ENCODE measurements at places on chromosomes 7 and 10. TPM values are rescaled to one million over a fixed set of nuclear protein-coding genes. Genes with fewer than 3 reads are reported as not detected.

The SHH gene
- under 0.01 TPM for total RNA-seq

The CDCA7L gene
- 18.9 TPM for total RNA-seq

The SPOCK2 gene
- 3.7 TPM for total RNA-seq

The ZNF425 gene
- total RNA-seq = 3.4 TPM

The GBX1 gene
- 0.44 TPM for total RNA-seq

- peaks cover 5% of the 10 kb centered on the region for H3K4me1 ChIP-seq
- H3K4me3 ChIP-seq = no peak overlapping the region
- no peaks in the 10 kb centered on the region for H3K27me3 ChIP-seq
- H3K27ac ChIP-seq = no peak overlapping the region
- no peak for DNase-seq
These were observed 11.6 kb downstream of the CRPPA start for GRCh38 chr7:16409777-16410176.

DNA sequence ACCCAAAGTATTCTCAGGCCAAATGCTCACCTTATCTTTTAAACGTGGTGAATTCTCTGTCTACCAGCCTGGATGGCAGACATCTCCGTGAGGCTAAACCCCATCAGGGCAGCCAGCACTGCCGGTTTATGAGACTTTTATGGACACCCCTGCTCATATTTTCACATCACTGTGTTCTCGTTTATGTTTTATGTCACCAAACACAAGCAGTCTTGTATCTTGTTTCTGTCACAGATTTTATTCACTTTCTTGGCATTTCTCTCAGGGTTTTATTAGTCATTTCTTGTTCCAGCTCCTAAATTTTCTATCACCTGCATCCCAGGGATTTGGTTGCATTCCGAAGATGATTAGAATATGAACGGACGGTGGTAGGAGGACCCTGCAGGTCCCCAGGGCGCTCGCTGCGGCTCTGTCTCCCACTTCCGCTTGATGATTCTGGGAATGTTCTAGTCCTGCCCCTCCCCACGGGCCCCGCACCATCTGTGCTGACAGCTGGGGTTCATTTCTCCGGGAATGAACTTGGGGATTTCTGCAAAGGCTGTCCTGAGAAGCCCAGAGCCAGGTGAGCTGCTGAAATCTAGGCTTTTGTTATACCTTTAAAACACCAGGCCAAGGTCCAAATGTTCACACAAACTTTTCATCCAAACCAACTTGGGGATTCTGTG is 217.6 kb downstream of the GFRA1 start:
- peak; percentile 76 for DNase-seq
- H3K4me1 ChIP-seq = peaks cover 45% of the 10 kb centered on the region
- no peaks in the 10 kb centered on the region for H3K36me3 ChIP-seq
- no peaks in the 10 kb centered on the region for H3K27me3 ChIP-seq

DNA sequence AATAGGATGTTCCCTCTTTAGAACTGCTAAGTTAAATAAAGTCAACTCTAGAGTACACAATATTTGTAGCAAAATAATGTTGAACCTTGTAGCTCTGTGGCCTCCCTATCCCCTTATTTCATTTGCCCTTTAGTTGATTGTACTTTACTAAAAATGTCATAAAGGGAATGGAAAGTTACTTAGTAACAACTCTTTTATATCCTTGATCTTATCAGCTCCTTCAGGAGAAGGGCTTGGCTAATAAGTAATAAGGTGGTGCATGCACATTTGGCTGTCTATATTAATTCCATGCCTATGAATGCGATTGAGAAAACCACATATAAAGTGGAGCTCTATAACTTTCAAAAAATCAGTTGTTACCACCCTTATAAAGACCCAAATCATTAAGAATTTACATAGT is 41.5 kb upstream of the GATA3 start:
- peaks cover 22% of the 10 kb centered on the region for H3K36me3 ChIP-seq
- no peak for DNase-seq
- H3K27me3 ChIP-seq = no peaks in the 10 kb centered on the region
- no peak overlapping the region for H3K4me3 ChIP-seq
- H3K27ac ChIP-seq = no peak overlapping the region

DNA sequence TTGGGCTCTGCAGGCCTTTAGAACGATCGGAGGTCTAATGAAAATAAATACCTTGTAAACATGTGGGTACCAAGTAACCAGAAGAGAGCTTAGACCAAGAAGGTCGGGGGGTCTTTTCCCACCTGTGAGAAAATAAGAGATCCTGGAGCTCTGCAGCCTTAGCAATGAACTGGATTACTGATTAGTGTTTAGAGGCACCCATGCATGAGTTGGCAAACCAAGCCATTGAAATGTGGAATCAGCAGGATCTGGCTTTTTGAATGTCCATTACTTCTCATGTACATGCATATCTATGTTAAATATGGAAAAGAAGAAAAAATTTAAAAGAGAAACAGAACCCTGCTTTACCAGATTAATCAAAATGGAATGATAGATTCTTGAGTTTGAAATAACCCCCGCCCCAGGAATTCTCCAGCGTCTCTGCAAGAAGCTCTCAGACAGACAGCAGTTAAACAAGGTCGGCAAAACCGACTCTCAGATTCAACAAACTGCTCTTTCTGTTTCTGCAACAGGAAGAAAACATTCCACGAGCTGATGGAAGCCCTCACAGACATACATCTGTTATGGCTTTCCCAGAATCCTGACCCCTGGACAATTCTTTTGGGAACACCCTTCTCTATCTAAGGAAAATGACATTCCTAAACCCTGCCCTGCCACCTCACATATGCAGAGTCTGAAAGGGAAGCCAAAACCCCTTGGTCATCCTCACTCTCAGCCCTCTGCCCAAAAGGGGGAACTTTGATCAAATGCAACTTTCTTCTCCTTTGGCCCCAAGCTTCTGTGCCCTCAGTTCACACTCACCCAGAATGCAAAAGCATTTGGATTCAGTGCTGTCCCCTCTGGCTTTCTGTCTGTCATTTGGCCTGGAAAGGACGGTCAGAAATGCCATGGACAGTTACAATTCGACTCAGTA is 78.7 kb upstream of the EN2 start:
- no peak overlapping the region for H3K4me3 ChIP-seq
- H3K36me3 ChIP-seq = no peaks in the 10 kb centered on the region
- H3K4me1 ChIP-seq = peaks cover 29% of the 10 kb centered on the region
- no peak overlapping the region for H3K27ac ChIP-seq

GRCh38 chr7:94482796-94483195 is 26.8 kb upstream of the CASD1 start:
- H3K36me3 ChIP-seq = no peaks in the 10 kb centered on the region
- H3K27me3 ChIP-seq = no peaks in the 10 kb centered on the region
- DNase-seq = no peak
- H3K4me1 ChIP-seq = no peaks in the 10 kb centered on the region
- H3K4me3 ChIP-seq = no peak overlapping the region
- H3K27ac ChIP-seq = no peak overlapping the region

- no peaks in the 10 kb centered on the region for H3K4me1 ChIP-seq
- no peak for DNase-seq
- no peak overlapping the region for H3K4me3 ChIP-seq
- no peaks in the 10 kb centered on the region for H3K27me3 ChIP-seq
- H3K36me3 ChIP-seq = peaks cover 25% of the 10 kb centered on the region
These were observed 80.9 kb upstream of the ATP6V0A4 start for GRCh38 chr7:138878856-138879255.

DNA sequence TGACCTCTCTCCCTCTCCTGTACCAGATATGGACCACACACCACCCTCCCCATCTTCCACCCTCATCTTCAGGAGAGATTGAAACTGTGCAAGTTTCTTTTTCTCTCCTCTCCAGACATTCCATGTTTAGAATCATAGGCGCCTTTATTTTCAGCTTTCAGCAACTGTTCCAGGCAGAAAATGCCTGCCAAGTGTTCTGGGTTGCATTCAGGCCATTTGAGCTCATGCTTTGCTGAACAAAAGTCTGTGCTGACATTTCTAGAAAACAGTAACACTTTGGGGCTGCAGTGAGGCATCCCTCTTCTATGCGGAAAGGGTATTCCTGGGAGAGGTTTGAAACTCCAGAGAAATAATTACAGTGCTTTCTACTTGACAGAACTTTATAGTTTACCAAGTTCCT is 361.7 kb downstream of the GPAM start:
- H3K4me3 ChIP-seq = no peak overlapping the region
- no peaks in the 10 kb centered on the region for H3K36me3 ChIP-seq
- H3K27ac ChIP-seq = no peak overlapping the region
- DNase-seq = peak; percentile 72
- no peaks in the 10 kb centered on the region for H3K4me1 ChIP-seq

GRCh38 chr10:128633864-128634540 is 507.8 kb upstream of the MKI67 start:
- H3K36me3 ChIP-seq = no peaks in the 10 kb centered on the region
- peaks cover 11% of the 10 kb centered on the region for H3K4me1 ChIP-seq
- H3K4me3 ChIP-seq = no peak overlapping the region
- DNase-seq = peak; percentile 89

- peaks cover 9% of the 10 kb centered on the region for H3K27me3 ChIP-seq
- H3K36me3 ChIP-seq = no peaks in the 10 kb centered on the region
- H3K4me1 ChIP-seq = peaks cover 6% of the 10 kb centered on the region
These were observed 269.8 kb downstream of the ADARB2 start for GRCh38 chr10:1467334-1468076.

- no peak overlapping the region for H3K4me3 ChIP-seq
- no peak overlapping the region for H3K27ac ChIP-seq
- peak; percentile 57 for DNase-seq
- H3K36me3 ChIP-seq = no peaks in the 10 kb centered on the region
- H3K27me3 ChIP-seq = peaks cover 58% of the 10 kb centered on the region
These were observed 11.1 kb upstream of the CRTAC1 start for GRCh38 chr10:98041352-98042043.

DNA sequence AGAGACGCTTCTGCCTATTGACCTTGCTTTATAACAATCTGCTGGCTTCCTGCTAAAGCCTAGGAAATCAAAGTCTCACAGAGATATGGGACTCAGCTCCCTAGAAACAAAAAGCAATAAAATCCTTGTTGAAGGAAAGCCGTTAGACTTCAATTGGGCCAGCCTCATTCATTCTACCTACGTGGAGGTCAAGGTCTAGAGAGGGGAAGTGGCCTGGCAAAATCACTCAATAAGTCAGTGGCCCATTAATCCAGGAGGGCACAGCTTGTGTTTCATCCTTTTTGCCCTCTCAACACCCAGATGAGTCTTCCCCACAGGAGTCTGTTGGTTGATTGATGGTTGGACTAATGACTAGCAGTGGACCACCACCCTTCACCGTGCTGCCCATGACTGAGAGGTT is 40.5 kb upstream of the ACSL5 start:
- H3K27ac ChIP-seq = no peak overlapping the region
- no peaks in the 10 kb centered on the region for H3K4me1 ChIP-seq

GRCh38 chr7:2515424-2516193 is 4.0 kb upstream of the LFNG start:
- no peaks in the 10 kb centered on the region for H3K36me3 ChIP-seq
- H3K27ac ChIP-seq = peak overlapping the region; percentile 59
- peaks cover 11% of the 10 kb centered on the region for H3K27me3 ChIP-seq
- no peak overlapping the region for H3K4me3 ChIP-seq
- peaks cover 90% of the 10 kb centered on the region for H3K4me1 ChIP-seq

DNA sequence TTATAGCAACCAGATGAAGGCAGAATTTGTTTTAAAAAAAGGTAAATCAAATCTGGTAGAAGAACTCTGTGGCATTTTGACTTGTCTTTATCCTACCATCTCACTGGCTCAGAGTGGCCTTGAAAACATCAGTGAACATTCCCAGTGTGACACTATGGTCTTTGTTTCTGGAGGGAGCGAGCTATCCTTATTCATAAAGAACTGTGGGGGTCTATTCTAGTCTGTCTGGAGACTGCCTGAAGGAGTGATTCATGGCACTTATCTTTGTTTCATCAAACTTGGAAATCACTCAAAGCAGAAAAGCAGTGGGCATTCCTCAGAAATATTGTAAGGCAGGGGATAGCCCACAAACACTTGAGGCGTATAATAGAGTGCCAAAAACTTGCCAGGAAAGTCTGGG is 719.1 kb downstream of the PCDH15 start:
- H3K36me3 ChIP-seq = no peaks in the 10 kb centered on the region
- no peaks in the 10 kb centered on the region for H3K4me1 ChIP-seq
- H3K27me3 ChIP-seq = no peaks in the 10 kb centered on the region
- H3K4me3 ChIP-seq = no peak overlapping the region

DNA sequence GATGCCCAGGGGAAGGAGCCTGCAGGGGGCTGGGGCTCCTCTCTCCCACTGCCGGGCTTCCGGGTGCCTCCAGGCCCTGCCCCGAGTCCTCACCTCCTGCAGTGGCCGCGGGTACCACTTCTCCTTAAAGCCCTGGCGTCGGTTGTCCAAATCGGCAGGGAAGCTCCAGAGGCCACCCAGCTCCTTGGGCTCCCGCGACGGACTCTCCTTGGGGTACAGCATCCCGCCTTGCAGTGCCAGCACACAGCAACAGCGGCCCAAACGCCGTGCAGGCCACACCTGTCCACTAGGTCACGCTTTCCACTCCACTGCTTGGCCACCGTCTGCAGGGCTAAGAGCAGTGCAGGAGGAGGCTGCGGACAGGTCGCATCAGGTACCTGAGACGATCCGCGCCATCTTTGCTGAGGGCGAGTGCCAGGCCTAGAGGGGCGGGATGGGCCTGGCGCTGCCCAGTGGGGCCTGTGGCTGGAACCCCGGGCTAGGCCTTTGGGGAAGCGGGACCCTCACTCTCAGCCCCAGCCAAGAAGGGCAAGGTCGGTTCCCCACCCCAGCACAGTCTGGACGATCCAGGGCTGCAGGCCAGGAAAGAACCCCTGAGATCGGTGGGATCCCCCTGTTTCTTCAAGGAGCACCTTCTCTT is 47.7 kb upstream of the ZNF479 start:
- H3K27me3 ChIP-seq = no peaks in the 10 kb centered on the region
- H3K36me3 ChIP-seq = no peaks in the 10 kb centered on the region
- H3K4me1 ChIP-seq = no peaks in the 10 kb centered on the region
- no peak overlapping the region for H3K27ac ChIP-seq
- no peak overlapping the region for H3K4me3 ChIP-seq
- no peak for DNase-seq

- H3K36me3 ChIP-seq = peaks cover 1% of the 10 kb centered on the region
- H3K27me3 ChIP-seq = no peaks in the 10 kb centered on the region
- DNase-seq = no peak
- peak overlapping the region; percentile 13 for H3K27ac ChIP-seq
- no peak overlapping the region for H3K4me3 ChIP-seq
- peaks cover 61% of the 10 kb centered on the region for H3K4me1 ChIP-seq
These were observed 7.6 kb downstream of the PRXL2A start for GRCh38 chr10:80415734-80416478.

All from muscle of leg (tissue), 16 donors.